Activated CD4-positive, alpha-beta T cell treated with anti-CD3 and anti-CD28 coated beads, Interleukin-2, amount 10 ng/mL, durations not matched to agents 7 days and 5 days (primary cell): ENCODE measurements at places on chromosomes 5 and 9. TPM values are rescaled to one million over a fixed set of nuclear protein-coding genes. Genes with fewer than 3 reads are reported as not detected.

The FCN2 gene
- not detected for total RNA-seq

The WDR38 gene
- not detected for total RNA-seq

The CAVIN4 gene
- total RNA-seq, result 0.10 TPM

The PCDHB13 gene
- not detected for total RNA-seq

DNA sequence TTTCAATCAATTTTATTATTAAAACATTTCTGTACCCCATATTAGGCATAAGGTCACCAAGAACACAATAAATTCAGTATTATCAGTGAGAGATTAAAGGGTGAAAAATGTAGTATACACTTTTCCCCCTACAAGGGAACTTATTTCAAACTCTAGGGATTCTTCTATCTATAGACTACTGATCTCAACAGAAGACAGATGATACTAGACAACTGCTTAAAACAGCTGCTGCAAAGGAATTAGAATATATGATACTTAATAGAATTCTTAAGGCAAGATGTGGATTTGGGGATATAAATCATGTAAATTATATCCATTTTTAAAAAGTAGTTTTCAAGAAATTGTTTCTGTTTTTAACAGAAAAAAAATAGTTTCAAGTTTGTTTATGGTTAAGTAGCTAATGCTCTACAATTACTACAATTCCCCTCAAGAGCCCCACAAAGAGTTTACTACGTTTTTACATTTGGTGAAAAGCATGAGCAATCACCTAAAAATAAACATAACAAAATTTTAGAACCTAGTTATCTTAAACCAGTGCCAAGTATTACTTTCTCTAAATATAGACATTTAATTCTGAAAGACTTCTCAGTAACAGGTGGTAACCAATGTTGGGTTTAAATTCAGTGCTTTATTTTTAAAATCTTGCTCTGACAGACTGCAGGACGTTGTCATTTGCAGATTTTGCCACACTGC, 6.0 kb downstream of the KIF24 start:
- DNase-seq, result no peak
- H3K4me1 ChIP-seq, result peaks cover 18% of the 10 kb centered on the region
- no peaks in the 10 kb centered on the region for H3K27me3 ChIP-seq
- no peaks in the 10 kb centered on the region for H3K36me3 ChIP-seq
- no peak overlapping the region for H3K4me3 ChIP-seq

GRCh38 chr5:207599-207998, 10.4 kb downstream of the CCDC127 start:
- no peak for DNase-seq
- H3K4me3 ChIP-seq, result no peak overlapping the region
- peaks cover 17% of the 10 kb centered on the region for H3K36me3 ChIP-seq
- peaks cover 13% of the 10 kb centered on the region for H3K4me1 ChIP-seq

GRCh38 chr9:134343637-134344036, 17.4 kb downstream of the RXRA start:
- no peak overlapping the region for H3K27ac ChIP-seq
- H3K4me1 ChIP-seq, result peaks cover 11% of the 10 kb centered on the region
- no peak overlapping the region for H3K4me3 ChIP-seq
- DNase-seq, result no peak

GRCh38 chr5:77957-78804, 13.8 kb upstream of the PLEKHG4B start:
- no peaks in the 10 kb centered on the region for H3K27me3 ChIP-seq
- H3K27ac ChIP-seq, result no peak overlapping the region
- no peaks in the 10 kb centered on the region for H3K36me3 ChIP-seq

GRCh38 chr5:155696362-155696761, 630.6 kb upstream of the SGCD start:
- no peaks in the 10 kb centered on the region for H3K27me3 ChIP-seq
- no peaks in the 10 kb centered on the region for H3K4me1 ChIP-seq
- no peak for DNase-seq

GRCh38 chr5:163506726-163507125, 1.3 kb downstream of the MAT2B start:
- H3K36me3 ChIP-seq, result peaks cover 22% of the 10 kb centered on the region
- no peak for DNase-seq
